Jurkat, Clone E6-1 (cell line): ENCODE measurements at places on chromosomes 12 and 14.

GRCh38 chr12:13062669-13063068 lies 18.5 kb downstream of the FAM234B start:
- DNase-seq, result no peak

DNA sequence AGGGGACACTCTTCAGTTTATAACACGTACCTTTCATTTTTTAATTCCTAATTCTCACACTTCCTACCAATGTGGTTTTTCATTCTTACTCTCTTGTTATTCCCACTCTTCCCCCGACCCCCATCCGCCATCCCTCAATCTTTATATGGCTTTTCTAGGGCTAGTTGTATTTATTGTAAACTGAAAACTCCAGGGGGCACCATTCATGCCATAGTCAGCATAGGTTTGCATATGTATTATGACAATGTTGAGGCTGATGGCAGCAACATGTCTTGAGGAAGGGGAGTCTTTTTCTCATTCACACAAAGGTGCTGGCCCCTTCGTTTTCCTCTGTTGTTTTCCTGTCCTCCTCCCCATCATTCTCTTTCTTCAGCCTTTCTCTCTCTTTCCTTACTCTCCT lies 27.7 kb upstream of the LTA4H start:
- peak; percentile 37 for DNase-seq

DNA sequence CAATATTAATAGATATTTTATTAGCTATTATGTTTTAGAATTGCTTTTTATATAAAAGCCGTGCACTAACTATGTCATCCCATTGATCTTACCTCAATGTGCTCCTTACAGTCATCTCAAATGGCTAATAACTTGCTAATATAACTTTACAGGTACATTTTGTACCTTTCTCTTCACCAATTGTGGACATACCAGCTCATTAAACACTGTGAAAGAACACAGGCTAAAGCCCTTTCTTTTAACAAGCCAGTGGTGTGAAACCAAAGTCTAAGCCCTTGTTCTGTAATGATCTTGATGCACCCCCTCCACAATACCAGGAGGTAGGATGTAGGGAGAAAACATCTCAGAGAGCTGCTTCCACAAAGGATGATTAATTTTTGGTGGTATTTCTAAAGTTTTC lies 675.3 kb upstream of the USP15 start:
- no peak for DNase-seq

DNA sequence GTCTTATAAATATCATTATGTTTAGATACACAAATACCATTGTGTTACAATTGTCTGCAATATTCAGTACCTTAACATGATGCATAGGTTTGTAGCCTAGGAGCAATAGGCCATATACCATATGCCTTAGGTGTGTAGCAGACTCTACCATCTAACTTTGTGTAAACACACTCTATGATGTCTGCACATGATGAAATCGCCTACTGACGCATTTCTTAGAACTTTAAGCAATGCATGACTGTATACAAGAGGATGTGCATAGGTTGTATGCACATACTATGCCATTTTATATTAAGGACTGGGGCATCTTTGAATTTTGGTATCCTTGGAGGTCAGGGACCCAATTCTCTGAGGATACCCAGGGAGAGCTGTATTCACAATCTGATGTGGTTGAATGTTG lies 10.1 kb upstream of the BTG1 start:
- DNase-seq, result no peak

- DNase-seq, result no peak
These were observed 128.3 kb downstream of the PLXNC1 start for GRCh38 chr12:94276725-94277124.

GRCh38 chr12:85527192-85527591 lies 247.2 kb downstream of the ALX1 start:
- peak; percentile 29 for DNase-seq

GRCh38 chr12:12642916-12643315 lies 31.2 kb downstream of the CREBL2 start:
- DNase-seq, result no peak

GRCh38 chr14:34539407-34540180 lies at the start of gene EAPP:
Gene EAPP, minus strand, starts transcription at chr14:34539701. Its CDS starts 73 bp downstream, at chr14:34539628.
- DNase-seq, result peak; percentile 91

DNA sequence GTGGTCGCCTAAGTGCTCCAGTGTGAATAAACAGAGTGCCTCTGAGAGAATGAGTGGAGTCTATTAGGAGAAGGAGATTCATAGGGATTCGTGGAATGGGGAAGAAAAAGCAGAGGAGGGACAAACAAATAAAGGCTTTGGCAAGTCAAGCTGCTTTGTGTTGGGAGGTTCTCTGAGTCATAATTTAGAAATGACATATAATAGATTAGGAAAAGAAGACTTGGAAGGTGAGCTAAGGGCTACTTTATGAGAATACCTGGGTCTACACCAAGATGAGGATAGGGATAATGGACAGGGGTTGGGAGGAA lies 6.4 kb upstream of the NTN4 start:
- no peak for DNase-seq

- DNase-seq, result peak; percentile 96
These were observed at the start of gene M6PR for GRCh38 chr12:8949342-8950220. Gene M6PR, minus strand, starts transcription at chr12:8949645. Its CDS starts 3,241 bp downstream, at chr12:8946404.

DNA sequence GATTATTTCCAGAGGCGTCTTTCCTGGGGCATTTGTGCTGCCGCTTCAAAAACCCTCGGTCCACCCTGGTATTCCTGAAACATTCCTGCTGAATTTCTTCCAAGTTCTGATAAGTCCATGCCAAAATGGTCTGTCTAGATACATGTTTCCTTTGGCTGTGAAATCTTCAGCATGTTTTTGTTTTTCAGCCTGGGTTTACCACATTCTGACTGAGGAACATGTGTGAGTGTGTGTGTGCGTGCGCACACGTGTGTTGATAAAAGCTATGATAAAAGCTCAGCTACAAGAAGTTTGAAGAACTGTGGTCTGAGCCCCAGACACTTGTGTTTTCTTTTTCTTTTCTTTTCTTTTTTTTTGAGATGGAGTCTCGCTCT lies 22.4 kb downstream of the ANKRD9 start:
- DNase-seq, result no peak

- no peak for DNase-seq
These were observed 636 bp downstream of the FBXO33 start for GRCh38 chr14:39431416-39432178.
